AG10803 (cell line): ENCODE measurements at places on chromosomes 2 and 18.

- DNase-seq, result peak; percentile 16
Measured at GRCh38 chr2:203959672-203960071, 23.1 kb downstream of the ICOS start.

DNA sequence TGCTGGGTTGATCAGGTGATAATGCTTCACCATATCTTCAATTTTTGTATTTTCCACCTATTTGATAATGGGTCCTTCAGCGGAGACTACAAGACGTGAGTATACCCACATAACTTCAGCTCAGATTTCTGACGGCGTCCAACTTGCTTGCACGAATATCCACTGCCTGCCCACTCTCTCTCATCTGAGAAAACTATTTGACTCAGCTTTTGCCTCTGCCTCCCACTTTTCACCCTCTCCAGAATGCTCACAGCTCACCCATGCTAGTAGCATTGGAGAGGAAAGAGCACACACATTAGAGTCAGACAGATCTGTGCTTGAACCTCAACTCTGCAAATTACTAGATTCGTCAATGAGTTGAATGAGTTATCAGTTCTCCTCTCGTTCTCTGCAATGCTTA lies 166.8 kb downstream of the BCL2 start:
- no peak for DNase-seq

DNA sequence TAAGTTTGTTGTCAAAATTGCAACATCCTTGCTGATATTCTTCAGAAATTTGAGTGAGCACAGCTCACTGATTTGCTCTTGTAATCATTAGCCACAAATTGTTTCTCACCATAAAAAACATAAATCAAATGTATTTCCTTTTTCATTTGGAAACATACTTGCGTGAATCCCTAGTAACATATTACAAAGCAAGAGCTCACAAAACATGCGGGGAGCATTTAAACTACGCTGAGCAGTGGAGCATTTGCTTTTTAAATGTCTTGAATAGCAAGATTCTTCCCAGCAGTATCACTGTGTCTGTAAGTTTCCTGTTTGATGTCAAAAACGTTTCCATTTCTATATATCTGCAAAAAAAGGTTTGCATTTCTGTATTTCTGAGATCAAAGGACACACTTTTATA lies 788.3 kb upstream of the SALL3 start:
- no peak for DNase-seq

- no peak for DNase-seq
Measured at GRCh38 chr2:173953047-173953424, 12.1 kb downstream of the SP3 start.

DNA sequence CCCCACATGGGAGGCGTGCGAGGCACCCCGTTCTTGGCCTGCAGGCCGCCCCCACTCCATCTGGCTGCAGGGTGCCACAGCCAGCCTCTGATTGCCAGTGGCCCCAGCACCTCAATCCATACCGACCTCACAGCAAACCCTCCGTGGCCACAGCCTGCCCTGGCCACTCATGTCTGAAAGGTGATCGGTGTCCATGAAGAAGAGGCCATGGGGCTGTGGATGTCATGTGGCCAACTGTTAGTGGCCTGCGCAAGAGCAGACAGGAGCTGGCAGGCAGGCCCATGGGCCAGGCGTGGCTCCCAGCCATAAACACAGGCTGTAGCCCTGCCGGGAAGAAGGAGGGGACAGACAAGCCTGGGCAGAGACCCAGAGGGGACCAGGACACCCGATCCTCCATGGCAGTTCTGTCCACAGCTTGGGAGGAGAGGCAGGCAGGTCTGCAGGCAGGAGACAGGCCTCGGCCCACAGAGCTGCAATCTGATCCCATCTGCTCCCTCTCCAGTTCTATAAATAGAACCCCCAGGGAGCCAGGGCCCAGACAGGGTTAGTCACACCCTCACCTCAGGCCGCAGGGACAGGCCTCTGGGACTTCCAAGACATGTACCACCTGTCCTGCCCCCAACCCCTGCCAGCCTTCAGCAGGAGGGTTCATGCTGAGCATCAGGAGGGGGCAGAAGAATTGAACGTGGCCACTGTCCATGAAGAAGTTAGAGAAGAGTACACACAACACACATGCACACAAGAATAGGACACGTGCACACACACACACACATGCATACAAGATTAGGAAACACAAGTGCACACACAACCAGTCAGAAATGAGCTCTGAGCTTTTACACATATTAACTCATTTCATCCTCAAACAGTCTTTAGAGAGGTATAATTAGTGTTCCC lies 16.9 kb downstream of the STEAP3 start:
- peak; percentile 75 for DNase-seq

- DNase-seq, result no peak
Measured at GRCh38 chr2:124325667-124326440, 300.8 kb downstream of the CNTNAP5 start.

DNA sequence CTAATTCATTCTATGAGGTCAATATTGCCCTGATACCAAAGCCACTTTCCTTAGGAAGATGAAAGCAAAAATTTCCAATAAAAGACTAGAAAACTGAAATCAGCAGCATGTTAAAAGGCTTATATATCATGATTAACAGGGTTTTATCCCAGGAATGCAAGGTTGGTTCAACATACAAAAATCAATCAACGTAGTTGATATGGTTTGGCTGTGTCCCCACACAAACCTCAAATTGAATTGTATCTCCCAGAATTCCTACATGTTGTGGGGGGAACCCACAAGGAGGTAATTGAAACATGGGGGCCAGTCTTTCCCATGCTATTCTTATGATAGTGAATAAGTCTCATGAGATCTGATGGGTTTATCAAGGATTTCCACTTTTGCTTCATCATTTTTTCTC lies 11.7 kb upstream of the ABCB11 start:
- DNase-seq, result no peak

GRCh38 chr2:240906141-240906910 lies at the start of gene CROCC2:
CROCC2 (plus strand) TSS chr2:240906336; CDS start chr2:240906514, 178 bp downstream.
- DNase-seq, result no peak

GRCh38 chr18:62663731-62664336 lies 51.5 kb upstream of the PHLPP1 start:
- no peak for DNase-seq

DNA sequence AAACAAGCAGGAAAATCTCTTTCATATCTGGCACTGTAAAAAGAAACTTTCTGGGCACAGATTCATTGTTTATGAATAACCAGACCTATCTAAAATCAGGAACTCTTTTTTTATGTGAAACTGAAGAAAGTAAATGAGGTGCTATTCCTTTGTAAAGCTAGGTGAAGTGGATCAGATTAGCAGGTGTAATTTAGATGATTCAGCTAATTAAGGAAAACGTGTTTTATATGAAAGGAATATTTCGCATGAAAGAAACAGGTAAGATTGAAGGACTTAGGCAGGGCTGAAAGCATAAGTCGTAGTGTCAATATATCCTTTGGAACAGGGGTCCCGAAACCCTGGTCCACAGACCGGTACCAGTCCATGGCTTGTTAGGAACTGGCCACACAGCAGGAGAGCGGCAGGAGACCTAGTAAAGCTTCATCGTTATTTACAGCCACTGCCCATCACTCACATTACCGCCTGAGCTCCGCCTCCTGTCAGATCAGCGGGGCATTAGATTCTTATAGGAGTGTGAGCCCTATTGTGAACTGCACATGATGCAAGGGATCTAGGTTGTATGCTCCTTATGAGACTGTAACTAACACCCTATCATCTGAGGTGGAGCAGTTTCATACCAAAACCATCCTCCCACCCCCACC lies 20.3 kb upstream of the XIRP2 start:
- DNase-seq, result no peak

GRCh38 chr2:2648094-2648493 lies 317.0 kb upstream of the MYT1L start:
- no peak for DNase-seq

GRCh38 chr2:156115338-156115737 lies 217.2 kb downstream of the NR4A2 start:
- DNase-seq, result peak; percentile 21

DNA sequence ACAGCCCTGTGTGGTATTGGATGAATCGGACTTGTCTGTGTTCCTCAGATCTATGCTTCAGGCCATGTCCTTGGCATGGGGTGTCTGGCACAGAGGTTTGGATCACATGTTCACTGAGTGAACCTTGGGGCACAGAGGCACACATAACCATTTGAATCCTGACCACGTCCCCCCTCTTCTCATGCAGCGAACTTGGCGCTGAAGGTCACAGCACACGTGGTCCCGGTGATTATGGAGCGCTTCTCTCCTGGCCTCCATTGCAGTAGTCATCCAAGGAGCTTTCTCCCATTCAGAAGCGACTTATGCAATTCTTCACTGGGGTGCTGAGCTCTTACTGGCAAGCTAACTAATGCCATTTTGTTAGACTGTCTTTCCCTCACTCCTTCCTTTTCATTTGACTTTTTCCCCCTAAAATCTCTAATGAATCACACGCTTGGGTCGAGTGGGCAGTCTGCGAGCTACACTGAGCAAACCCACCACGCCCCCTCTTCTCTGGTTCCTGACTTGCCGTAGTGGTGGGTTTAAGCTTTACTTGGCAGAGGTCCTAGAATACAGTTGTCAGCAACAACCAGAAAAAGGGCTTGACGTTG lies 59.4 kb downstream of the KCNG2 start:
- peak; percentile 24 for DNase-seq

DNA sequence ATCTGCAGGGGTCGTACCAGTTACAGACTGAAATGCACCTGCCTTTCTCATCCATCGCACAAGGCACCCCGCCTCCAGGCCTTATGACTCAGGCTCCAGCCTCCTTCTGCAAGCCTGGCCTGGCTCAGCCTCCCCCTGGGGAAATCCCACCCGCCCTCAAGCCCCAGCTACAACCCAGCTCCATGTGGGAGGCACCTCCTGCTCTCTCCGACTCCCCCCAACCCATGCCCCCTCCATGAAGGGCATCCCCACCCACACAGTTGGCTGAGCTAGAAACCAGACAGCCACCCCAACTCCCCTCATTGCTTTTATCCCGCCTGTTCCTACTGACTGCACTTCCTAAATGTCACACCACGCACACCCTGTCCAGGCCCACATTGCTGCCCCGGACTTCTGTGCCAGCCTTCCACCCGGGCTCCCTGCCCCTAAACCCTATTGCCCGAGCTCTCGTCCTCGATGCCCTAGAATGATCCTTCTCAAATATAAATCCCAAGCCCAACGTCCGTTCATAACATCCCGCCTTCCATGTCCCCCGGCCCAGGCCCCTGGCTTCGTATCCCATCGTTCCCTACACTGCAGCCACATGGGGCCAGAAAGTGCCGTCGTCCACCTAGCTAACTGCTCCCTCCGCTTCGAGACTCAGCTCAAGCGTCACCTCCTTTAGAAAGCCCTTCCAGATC lies 9.9 kb downstream of the DNMT3A start:
- no peak for DNase-seq

DNA sequence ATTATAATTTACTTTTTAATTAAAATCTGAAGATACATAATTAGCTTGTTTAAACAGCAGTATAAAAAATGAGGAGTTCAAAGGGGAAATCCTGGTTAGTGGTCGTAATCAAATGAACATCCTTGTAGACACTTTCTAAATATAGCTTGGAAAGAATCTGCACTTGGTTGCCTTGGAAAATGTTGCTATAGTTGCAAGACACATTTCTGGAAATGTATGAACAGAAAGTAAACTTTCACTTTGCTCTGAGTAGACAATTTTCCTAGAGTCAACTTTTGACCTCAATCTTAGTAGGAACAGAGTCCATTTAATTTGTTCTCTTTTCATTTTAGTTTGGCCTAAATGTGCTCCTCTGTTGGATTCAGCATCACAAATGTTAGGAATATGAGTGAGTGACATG lies 38.3 kb downstream of the GCA start:
- DNase-seq, result no peak

DNA sequence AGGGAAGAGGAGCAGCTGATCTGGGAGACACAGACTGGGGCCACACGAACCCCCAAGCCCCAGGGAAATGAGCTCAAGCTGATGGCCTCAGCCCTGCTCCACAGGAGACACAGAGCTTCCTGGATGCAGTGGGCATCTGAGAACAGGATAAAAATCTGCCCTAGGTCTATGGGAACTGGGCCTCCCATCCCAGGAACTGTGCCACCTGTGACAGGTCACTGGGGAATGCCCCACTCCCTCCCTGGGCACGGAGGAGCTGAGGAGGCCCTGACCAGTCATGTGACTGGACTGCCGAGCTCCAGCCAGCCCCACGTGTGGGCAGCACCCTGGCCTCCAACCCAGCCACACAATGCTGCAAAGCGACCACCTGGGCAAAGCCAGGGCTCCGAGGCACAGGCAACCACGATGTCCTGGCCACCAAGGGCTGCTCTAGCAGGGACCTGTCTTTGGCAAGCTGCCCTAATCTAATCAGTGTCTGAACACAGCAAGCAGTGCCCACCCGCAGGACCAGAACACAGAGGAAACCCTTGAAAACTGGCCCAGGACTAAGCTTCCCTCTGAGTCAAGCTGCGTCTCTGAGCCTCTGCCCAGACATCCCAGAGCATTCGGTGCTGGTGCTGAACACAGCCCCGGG lies 57.8 kb upstream of the ID2 start:
- DNase-seq, result no peak

GRCh38 chr2:73111073-73112025 lies 1.4 kb downstream of the RAB11FIP5 start:
- no peak for DNase-seq

DNA sequence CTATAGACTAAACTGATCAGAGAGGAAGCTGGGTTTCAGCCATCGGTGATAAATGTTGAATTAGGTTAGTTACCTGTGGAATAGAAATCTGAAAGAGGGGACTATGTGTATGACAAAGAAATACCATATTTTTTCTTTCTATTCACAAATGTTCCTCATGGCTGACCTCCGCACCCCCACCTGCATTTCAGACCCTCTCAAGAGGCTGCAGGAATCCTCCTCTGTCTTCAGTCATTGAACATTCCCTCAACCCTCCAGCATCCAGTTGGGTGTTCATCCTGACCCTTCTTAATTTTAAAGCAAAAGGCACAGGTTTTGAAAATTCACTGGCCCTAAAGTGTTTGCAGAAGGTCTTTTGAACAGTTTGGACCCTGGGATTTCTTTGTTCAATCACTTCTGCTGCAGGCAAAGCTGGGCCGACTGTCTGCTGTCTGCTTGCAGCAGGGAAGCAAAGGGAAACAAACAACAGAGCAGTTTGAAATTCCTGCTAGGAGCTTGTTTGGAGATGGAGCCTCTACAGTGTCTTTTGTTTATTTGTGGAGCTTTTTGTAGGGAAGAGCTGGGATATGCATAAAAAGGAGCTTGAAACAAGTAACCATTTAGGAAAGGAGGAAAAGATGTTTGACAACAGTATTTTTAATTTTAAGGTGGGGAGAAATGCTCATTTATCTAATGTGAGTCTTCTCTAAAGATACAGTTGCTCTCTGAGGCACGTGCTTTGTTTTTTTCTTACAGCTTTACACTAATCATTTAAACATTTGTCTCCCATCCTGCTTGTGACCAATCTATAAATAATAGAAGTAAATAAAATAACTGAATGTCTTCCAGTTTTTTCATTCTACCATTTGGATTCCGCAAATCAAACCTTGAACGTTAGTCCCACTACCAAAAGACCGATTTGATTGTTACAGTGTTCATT lies 213.3 kb upstream of the MMADHC start:
- no peak for DNase-seq
